Activated CD4-positive, alpha-beta T cell treated with anti-CD3 and anti-CD28 coated beads, Interleukin-2, amount 50 U/mL, for 48 hours (primary cell): ENCODE measurements at places on chromosomes 4 and X.

DNA sequence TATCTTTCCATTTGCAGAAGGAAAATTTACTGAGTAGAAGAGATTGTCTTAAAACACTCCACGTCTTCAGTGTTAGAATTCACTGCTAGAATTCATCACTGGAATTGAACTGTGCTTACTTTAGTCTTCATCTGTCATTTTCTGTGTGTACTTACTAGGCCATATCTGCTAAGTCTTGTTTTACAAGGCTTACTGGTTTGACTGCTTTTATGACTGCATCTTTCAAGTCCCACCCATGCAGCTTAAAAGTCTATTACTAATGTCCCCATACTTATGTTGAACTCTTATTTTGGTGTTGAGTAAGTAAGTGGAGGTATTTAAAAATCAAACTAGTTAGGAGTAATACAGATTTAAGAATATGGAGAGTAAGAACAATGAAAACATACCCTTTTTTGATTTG lies 14.6 kb downstream of the CLCN3 start:
- DNase-seq: no peak

DNA sequence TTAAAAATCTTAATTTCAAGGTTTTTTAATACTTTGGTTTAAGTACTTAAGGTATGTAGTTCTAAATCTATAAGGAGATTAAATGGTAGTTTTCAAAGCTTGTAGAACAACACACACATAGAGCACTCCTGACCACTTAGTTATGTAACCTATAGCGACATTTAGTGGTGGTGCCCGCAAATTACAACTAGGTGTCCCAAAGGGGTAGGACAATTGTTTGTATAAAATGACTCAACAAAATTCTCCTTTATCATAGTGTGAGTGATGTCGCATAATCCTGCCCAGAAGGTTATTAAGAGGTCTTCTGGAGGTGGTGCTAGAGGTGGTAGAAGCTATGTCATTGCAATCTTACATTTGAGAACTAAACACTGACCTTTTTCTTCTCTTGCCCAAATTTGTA lies 373.0 kb upstream of the RASGEF1B start:
- peak; percentile 67 for DNase-seq

GRCh38 chr4:151957153-151957552 lies 196.3 kb upstream of the GATB start:
- DNase-seq: no peak

GRCh38 chrX:110504947-110505346 lies 146.3 kb downstream of the RTL9 start:
- no peak for DNase-seq

DNA sequence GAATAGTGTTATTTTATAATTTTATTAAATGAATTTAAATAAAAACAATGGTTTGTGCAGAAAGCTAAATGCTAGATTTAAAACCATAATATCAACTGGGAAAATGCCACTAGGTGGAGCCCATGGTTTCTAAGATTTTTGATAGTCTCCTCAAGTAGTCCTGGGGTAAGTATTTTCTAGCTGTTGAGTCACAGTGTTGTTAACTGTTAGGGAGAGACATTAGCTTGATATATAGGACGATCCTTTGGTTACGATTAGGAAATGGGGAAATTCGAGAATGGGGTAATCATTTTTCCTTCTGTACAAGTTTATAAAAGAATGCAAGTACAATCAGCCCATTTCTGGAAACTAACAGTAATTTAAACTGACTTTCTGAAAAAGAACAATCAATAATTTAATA lies 378.4 kb downstream of the ANKRD50 start:
- DNase-seq: no peak

DNA sequence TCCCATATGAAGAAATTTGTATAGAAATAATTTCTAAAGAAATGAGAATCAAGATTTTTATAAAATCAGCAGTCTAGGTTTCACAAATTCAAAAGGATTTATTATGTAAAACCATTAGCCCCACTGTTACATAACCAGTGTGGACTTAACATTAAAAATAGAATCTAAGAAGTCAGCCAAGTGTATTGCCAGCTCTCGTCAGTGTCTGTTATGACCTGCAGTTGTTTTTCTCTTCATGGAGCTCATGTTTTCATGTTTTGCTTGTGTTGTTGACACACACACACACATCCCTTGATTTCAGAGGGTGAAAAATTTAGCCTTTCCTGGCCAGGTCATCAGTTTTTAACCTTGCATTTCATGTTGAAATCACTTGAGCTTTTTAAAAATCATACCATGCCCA lies 39.5 kb downstream of the USP38 start:
- DNase-seq: no peak
